Adrenal gland (tissue), 19 donors: ENCODE measurements at places on chromosomes 5 and 9.
A peak's percentile ranks its signal among the peaks of the same experiment; 100 is the strongest.

DNA sequence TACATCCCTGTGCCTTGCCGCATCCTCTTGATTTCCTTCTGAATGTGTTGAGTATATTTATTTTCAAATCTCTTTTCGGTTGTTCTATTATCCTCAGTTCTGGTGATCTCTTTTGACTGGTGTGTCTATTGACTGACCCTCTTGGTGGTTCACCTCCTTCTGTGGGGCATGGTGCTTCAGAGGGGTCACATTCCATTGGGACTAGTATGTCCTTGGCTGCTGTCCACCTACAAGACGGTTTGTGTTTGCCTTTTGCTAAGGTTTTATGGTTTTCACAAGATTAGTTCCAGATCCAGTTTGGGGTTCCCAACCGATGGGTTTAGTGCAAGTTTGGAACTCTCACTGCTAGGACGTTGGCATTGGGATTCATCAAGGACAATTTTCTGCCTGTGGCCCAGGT, 66.6 kb downstream of the PHF2 start:
- no peak for DNase-seq

GRCh38 chr9:8868632-8869031, 1069.1 kb upstream of the DMAC1 start:
- DNase-seq, result no peak

DNA sequence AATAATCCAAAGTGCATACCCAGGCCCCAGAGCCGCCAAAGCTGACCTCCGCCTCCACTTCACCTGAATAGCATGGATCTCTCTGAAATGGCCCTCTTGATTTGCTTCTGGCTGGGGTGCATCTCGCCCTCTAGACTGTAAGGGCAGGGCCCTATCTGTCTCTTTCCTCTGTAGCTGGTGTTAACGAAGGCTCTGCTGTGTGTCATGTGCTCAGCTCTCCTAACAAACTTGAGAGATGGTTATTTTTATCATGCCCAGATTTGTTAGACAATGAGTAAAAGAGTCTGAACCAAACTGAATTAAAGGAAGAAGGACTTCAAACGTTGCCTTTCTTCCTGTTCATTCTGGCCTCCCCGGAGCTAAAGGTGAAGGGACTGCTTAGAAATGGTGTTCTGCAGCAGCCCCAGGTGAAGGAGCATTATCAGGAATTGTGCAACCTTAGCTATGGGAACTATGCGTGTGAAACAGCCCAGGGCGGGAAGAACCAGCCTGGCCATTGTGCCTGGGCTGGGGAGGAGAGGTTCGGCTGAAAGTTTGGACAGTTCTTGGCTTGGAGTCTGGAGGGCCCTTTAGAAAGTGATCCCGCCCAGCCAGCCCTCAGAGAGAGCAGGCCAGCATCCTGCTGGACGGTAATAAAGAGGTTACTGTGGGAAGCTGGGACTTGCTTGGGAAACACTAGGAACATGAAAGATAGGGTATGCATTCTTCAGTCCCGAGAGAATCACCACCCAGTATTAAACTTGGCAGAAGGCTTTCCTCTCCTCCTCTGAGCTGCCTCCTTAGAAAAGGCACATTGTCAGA, 73.5 kb downstream of the WWC1 start:
- DNase-seq, result no peak

DNA sequence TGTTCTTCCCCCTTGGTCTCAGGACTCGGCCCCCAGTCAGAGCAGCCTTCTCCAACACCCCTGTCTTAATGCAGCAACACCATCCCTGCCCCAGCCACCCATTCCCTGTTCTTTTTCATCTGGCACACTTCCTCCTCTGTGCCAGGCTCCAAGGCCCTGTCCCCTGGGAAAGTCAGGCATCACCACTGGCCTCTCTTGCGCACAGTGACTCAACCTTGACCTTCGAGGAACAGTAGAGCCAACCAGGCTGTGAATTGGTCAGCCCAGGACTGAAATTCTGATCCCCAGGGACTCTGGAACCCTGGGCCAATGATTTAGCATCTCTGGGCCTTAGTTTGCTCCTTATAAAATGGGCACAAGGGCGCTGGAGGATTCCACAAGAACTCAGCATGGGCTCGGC, 10.5 kb upstream of the RALGDS start:
- peak; percentile 77 for DNase-seq

GRCh38 chr9:76691517-76692313, 72.5 kb upstream of the PCA3 start:
- DNase-seq, result no peak

GRCh38 chr5:53691014-53691413, 130.6 kb downstream of the NDUFS4 start:
- DNase-seq, result no peak

GRCh38 chr5:154892369-154892771, 33.9 kb downstream of the CNOT8 start:
- DNase-seq, result no peak

DNA sequence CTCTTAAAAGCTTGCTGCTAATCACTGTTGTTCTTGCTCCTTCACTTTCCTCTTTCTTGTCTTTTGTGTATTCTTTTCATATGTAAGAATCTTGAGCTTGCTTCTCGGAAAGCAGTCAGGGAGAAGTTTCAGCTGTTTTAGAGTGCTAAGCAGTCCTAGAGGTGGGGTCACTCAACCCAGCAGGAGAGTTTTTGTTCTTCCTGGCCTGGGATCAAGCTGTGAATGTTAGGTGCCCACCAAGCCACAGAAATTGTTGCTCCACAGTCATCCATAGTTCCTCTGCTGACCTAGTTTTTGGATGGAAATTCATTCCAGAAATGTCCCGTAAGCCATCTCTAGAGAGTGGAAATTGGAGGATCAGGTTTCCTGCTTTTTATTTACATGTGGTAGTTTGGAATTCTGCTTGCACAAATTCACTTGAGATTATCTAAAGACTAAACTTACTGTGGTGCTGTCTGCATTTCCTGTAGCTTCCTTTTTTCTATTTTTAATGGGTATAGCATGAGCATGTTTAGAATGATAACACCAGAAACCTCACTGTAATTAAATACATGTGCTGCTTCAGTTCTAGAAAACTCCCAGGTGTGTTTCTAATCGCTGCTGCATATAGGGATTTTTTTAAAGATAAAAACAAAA, 108.7 kb downstream of the MAST4 start:
- no peak for DNase-seq

GRCh38 chr9:93517331-93517730, 59.1 kb upstream of the PHF2 start:
- no peak for DNase-seq

DNA sequence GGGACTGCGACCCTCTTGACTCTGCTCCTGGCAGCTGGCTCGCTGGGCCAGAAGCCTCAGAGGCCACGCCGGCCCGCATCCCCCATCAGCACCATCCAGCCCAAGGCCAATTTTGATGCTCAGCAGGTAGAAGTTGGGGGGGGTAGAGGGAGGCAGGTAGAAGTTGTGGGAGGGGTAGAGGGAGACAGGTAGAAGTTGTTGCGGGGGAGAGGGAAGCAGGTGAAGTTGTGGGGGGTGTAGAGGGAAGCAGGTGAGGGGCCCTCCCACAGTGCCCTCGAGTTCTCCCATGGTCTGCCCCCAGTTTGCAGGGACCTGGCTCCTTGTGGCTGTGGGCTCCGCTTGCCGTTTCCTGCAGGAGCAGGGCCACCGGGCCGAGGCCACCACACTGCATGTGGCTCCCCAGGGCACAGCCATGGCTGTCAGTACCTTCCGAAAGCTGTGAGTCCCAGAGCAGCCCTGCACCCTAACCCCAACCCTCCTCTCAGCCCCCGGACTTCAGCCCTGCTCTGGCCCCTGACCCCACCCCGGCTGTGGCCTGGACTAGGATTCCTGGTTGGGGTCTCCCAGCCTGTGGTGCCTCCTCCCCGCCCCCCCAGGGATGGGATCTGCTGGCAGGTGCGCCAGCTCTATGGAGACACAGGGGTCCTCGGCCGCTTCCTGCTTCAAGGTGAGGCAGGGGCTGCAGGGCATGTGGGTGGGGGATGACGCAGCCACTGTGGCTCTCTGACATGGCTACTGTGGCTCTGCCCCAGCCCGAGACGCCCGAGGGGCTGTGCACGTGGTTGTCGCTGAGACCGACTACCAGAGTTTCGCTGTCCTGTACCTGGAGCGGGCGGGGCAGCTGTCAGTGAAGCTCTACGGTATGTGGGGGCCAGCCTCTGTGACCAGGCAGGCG, 537 bp downstream of the C8G start:
- DNase-seq, result peak; percentile 36

GRCh38 chr5:1108023-1108864, 3.6 kb downstream of the SLC12A7 start:
- DNase-seq, result no peak

- DNase-seq, result no peak
These were observed 36.6 kb downstream of the NREP start for GRCh38 chr5:111720333-111720890.

- DNase-seq, result no peak
These were observed 1024.8 kb downstream of the TLE1 start for GRCh38 chr9:80664327-80665210.

- DNase-seq, result no peak
These were observed 393.5 kb downstream of the DIRAS2 start for GRCh38 chr9:90249094-90249493.

- DNase-seq, result no peak
These were observed 503.9 kb downstream of the CTNND2 start for GRCh38 chr5:11400316-11400715.
